ENCODE measurements at places on chromosomes 12 and 14.

- DNase-seq = no peak
These were observed 449.3 kb downstream of the ADAMTS20 start for GRCh38 chr12:43102546-43103264.

DNA sequence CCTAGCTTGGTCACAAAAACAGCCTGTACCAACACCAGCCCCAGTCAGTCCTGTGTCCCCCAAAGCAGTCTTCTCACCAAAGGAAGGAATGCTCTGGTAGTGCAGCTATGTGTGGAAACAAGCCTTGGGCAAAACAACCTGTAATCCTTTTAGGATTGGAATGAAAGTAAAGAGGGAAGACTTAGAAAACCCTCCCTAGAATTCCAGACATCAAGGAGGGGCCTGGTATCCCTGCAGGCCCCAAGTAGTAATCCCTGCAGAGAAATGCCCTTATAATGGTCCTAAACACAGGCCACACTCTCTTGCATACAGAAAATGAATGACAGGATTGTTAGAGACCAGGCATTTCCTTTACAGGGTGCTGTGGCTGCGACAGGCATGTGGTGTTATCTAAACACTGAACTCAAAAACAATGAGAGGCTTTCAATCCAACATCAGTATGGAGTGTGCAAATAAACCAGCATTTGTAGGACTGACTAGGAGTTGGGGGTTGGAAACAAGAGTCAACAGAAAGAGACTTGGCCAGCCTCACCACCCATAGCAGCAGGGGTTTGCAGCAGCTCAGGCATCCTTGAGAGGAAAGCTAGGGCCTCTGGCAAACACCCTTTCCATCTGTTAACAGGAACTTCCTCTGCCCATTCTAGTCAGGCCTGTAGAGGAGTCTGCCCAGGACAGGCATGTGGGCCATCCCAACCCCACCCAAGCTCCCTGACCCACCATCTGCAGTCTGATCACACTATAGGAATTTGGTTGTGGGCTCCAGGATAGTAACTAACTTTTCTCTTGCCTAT lies 59.1 kb downstream of the DCAF5 start:
- DNase-seq = no peak

- DNase-seq = no peak
These were observed 126.0 kb upstream of the PARP11 start for GRCh38 chr12:3998968-3999792.

DNA sequence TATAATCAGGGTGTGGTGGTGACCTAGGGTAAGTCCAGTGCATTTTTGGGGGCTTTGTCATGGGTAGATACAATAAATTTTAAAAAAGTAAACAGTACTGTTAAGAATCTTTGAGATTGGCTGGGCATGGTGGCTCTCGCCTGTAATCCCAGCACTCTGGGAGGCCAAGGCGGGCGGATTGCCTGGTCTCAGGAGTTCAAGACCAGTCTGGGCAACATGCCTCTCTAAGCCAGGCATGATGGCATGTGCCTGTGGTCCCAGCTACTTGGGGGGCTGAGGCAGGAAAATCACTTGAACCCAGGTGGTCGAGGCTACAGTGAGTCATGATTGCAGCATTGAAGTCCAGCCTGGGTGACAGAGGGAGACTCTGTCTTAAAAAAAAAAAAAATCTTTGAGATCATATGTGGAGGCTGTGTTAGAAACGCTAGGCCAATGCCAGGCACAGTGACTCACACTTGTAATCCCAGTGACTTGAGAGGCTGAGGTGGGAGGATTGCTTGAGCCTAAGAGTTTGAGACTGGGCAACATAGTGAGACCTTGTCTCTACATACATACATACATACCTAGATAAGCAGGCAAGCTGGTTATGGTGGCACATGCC lies 67.7 kb downstream of the PRKCH start:
- DNase-seq = no peak

GRCh38 chr12:95408201-95408600 lies 65.8 kb upstream of the METAP2 start:
- no peak for DNase-seq

DNA sequence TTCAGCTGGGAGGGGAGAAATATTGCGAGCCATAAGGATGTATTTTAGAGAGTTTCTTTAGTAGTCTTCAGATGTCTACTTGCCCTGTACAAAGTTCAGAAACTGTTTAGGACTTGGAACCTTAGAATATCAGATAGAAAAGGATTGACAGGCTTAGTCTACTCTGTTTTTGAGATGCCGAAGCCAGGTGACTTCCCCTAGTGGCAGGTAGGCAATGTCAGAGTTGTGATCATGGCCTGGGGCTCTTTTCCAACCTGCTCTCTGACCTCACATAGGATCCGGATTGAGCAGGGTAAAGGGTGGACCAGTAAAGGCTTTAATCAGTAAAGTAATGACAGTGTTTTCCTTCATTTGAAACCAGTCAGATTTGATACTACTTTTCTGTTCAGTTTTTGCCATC lies 59.6 kb downstream of the PRKCH start:
- no peak for DNase-seq

GRCh38 chr12:70880744-70881143 lies 39.8 kb downstream of the PTPRR start:
- no peak for DNase-seq

GRCh38 chr12:70919597-70920035 lies 922 bp downstream of the PTPRR start:
- no peak for DNase-seq

DNA sequence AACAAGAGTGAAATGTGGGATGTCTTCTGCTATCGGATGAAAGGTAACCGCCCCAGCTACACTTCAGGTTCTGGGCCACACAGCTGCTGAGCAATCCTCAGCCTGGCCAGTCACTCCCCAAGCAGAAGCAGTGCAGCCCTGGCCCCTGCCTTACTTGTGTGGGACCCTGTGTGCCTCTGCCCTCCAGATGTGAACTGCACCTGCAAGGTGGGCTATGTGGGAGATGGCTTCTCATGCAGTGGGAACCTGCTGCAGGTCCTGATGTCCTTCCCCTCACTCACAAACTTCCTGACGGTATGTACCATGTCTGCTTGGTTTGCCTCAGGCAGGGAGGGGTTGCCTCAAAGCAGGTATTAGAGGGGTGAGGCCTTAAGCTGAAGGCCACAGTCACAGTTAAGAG lies 85.6 kb downstream of the NT5DC3 start:
- no peak for DNase-seq

GRCh38 chr12:57518920-57519795 lies 1.2 kb downstream of the DDIT3 start:
- DNase-seq = no peak

DNA sequence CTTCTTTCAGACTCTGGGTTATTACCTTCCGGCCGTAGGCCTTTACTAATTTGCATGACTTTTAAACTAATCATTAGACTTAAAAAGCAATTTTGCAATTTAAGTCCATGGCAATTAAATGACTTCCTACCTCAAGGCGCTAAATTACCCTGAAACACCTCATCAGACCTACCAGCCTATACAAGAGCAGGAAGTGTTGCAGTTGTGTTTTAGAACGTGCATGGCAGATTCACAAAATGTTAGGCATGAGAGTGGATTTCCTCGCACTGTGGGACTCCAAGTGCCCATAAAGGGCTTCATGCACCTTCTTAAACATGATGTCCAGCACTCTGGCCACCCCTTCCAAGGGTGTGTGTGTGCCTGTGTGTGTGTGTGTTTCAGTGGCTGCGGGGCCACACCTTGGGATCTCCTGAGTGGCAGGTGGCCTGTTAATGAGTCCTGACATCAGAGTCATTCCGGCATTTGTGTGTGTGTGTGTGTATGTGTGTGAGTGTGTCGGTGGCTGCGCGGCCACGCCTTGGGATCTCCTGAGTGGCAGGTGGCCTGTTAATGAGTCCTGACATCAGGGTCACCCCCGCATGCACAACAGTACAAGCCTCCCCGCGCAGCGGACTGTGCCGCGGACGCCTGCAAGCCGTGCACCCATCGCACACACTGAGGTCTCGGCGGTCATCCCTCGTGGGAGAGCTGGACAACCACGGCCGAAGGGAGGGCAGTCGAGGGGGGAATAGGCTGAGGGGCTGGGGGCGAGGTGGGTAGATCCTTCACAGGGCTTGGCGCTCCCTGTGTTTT lies 900 bp downstream of the C2CD5 start:
- DNase-seq = peak; percentile 51

DNA sequence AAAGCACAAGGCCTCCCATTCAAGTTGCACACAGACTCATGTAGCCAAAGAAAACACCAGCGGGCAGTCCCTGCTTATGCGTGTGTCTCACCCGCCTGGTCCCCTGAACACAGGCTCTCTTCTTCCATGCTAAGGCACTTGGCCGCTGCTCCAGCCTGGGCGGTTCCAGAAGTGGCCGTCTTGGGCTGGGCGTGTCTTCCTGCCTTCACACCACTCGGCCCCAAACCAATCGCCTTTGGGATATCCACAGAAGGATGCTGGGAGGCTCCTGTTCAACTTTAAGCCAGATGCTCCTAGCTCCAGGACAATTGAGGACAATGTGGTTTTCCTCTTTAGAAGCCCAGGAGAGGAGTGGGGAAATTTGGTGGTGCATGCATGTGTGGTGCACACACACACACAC lies 2.2 kb downstream of the SCARB1 start:
- DNase-seq = no peak

GRCh38 chr12:2548081-2548480 lies 246.7 kb upstream of the FKBP4 start:
- DNase-seq = no peak
